ENCODE measurements at places on chromosomes 5 and 9.

DNA sequence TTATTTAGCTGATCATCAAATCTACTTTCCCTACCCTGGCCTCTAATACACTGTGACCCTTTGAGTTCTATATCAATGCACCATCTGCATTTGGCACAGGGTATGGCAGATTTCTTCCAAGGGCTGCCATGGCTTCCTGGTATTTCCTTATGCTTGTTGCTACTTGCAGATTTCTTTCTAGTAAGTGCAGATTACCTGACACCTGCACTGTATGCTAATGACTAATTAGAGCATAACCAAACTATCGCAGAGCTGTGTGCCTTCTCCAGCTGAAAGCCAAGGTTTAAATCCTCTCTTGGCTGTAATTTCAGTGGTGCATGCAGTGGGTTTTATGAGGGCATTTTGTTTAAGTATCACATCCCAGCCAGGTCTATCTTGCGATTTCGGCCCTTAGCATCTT lies 293.7 kb downstream of the KIF4B start:
- DNase-seq, result no peak

DNA sequence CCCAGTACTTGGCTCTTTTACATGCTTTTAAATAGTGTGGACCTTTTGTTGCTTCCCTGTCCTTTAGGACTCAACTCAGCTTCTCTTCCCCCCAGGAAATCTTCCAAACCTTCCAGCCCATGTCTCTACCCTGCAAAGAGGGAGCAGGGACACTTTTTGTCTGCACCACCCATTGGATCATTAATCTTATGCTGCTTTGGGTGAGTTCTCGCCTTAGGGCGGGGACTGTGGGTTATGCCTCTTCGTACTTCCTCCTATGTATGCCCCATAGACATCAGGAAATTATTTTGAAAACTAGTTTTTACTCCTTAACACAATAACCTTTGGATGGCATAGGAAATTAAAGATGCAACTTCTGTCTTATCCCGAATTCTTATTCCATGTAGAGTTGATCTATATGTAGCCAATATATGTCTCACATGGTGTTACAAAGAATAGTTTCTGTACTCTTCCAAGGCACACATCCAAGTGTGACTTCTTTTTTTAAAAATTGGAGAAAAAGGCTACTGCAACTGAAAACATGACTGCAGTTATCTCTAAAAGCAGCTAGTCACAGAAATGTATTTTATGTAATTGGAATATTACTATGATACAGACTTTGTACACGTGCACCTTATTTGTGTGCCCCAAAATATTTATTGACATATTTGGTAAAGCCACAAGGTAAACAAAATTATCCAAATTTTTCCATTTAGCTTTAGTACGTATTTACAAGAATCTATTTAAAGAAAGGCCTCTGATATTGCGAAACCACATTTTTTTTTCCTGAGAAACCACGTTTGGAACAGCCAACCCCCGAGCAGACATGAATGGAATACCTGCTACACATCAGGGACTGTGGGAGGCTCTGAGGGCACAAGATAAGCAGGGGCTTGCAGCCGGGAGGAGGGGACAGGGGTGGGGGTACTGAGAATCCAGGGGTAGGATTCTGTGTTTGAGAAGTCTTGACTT lies 133.6 kb downstream of the WDR41 start:
- no peak for DNase-seq

- DNase-seq, result no peak
Measured at GRCh38 chr9:20684875-20685696, 1.0 kb downstream of the FOCAD start.

- DNase-seq, result peak; percentile 88
Measured at GRCh38 chr9:70020991-70021571, 22.6 kb upstream of the MAMDC2 start.

GRCh38 chr5:125584140-125584520 lies 837.7 kb upstream of the ZNF608 start:
- peak; percentile 60 for DNase-seq
